Central memory CD4-positive, alpha-beta T cell (primary cell): ENCODE measurements at places on chromosomes 2 and 18.

GRCh38 chr2:173696274-173696673 lies 268.9 kb downstream of the SP3 start:
- DNase-seq, result no peak

DNA sequence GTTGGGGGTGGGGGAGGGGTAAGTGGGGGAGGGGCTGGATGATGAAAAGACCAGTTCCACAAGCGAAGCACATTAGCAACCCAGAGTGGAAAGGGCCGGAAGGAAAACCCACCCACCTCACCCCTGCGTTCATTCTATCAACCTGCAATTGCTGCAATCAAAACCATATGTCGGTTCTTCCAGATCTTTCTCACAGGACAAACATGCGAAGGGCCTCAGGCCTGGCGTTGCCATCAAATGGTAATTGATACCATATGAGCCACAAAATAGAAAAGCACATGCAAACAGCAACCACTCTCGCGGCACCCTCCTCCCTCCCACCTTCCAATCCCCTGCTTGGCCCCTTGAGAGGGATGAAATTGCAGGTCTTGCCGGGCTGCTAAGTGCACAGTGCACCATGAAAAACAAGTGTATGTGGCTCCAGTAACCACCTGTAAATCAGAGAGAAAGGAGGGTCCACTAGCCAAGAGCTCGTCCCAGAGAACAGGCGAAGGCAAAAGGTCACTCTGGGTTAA lies 287.5 kb downstream of the TCF4 start:
- DNase-seq, result no peak

DNA sequence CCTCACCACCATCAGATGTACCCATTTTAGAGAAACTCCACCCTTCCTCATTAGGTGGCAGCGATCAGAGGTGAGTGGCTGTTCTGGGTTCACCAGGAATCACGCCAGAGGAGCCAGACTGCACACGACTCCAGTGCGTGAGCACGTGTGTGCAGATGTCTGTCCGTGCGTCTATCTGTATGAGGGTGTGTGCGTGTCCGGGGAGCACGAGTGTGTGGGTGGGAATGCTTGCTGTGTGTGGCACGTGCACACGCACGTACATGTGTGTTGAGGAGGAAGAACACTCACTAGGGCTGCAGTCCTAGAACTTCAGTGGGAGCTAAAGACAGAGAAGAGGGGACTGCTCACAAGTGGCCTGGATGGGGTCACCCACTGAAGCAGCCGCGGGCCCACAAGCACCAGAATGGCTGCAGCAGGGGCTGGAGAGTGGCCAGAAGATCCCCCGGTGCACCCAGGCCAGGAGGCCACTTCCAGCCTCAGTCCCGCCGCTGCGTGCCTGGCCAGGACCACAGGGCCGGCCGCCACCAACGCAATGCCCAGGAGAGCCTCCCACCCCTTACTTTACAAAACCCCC lies 13.9 kb downstream of the HDAC4 start:
- no peak for DNase-seq

DNA sequence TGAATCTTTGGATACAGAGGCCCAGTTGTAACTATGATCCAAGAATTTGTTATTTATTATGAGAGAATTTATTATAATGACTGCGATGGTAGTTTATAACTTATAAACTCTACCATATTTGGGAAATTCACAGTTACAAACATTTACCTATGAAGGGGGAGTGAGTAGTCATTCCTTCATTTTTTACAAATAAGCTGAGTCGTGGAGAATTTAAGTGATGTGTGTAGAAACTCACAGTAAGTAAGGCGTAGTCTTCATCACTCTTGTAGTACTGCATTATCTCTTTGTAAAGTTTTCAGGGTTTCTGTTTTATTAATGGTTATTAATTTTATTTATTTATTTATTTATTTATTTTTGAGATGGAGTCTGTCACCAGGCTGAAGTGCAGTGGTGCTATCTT lies 13.5 kb downstream of the CREB1 start:
- no peak for DNase-seq

GRCh38 chr2:189204322-189204941 lies 24.9 kb upstream of the COL5A2 start:
- DNase-seq, result no peak

DNA sequence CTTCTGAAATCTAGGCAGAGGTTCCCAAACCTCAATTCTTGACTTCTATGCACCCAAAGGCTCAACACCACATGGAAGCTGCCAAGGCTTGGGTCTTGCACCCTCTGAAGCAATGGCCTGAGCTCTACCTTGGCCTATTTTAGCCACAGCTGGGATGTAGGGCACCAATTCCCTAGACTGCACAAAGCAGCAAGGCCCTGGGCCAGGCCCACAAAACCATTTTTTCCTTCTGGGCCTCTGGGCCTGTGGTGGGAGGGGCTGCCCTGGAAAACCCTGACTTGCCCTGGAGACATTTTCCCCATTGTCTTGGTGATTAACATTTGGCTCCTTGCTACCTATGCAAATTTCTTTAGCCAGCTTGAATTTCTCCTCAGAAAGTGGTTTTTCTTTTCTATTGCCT lies 315.2 kb downstream of the DCDC2C start:
- no peak for DNase-seq

DNA sequence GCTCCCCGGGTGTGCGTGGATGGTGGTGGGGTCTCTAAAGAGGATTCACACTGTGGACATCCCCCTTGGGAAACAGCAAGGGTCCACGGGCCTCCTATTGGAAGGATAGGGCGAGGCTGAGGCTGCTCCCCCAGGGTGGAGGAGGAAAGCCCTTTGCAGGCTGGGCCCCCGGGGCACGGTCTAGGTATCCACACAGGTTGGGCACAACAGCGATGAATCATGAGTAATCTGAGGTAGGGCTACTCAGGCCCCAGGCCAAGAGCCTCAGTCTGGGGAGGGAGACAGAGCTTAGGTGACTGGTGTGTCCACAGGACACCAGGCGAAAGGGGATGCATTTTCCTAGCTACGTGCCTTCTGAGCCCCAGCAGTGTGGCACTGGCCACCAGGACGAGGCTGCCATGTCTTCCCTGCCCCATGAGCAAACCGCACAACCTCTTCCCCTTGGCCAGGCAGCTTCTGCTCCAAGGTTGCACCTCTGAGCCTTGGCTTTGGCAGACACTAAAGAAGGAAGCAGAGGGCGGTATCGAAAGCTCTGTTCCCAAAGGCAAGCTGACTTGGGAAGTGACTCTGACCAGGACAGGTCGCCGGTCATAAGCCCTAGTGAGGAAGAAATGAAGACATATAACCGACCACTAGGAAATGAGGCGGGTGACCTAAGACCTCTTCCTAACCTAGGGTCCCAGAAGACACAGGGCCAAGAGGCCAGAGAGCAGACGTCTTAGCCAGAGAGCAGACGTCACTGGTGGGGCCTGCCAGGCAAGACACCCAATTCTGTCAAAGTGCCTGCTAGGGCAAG lies 14.6 kb upstream of the SEMA4C start:
- no peak for DNase-seq

GRCh38 chr2:27202854-27203253 lies 9.0 kb upstream of the ATRAID start:
- DNase-seq, result no peak

GRCh38 chr2:159030674-159031380 lies 62.4 kb downstream of the TANC1 start:
- DNase-seq, result no peak

DNA sequence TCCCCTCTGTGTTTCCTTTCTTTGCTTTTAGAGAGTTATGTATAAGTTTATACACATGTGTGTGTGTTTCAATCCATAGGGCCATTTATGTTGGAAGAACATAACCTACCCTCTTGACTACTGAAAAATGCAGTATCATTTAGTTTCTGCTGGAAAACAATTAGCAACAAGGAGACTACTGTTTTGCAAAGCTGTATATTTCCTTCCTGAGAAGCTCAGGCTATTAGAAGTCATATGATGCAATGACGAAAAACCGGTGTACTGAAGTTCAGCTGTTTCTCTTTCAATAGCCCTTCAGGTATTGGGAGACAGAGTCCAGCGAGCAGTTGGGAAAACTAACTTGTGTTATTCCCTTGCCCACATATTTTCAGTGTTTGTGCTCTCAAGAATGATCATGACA lies 447.7 kb upstream of the GYPC start:
- DNase-seq, result no peak
